Motor neuron (in vitro differentiated cells): ENCODE measurements at places on chromosomes 7 and 10. TPM values are rescaled to one million over a fixed set of nuclear protein-coding genes. Genes with fewer than 3 reads are reported as not detected.

DNA sequence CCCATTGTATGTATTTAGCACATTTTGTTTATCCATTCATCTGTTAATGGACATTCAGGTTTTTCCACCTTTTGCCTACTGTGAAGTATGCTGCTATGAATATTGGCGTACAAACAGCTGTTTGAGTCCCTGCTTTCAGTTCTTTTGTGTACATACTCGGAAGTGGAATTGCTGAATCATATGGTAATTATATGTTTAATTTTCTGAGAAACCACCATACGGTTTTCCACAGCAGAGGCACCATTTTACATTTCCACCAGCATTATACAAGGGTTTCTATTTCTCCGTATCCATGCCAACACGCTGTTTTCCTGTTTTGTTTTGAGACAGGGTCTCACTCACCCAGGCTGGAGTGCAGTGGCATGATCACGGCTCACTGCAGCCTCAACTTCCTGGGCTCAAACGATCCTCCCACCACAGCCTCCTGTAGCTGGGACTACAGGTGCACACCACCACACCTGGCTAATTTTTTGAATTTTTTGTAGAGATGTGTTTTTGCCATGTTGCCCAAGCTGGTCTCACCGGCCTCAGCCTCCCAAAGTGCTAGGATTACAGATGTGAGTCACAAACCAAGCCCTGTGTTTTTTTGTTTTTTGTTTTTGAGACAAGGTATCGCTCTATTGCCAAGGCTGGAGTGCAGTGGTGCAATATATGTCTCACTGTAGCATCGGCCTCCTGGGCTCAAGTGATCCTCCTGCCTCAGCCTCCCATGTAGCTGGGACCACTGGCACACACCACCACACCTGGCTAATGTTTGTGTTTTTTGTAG is 22.1 kb upstream of the FBXW4 start:
- no peak for ATAC-seq

DNA sequence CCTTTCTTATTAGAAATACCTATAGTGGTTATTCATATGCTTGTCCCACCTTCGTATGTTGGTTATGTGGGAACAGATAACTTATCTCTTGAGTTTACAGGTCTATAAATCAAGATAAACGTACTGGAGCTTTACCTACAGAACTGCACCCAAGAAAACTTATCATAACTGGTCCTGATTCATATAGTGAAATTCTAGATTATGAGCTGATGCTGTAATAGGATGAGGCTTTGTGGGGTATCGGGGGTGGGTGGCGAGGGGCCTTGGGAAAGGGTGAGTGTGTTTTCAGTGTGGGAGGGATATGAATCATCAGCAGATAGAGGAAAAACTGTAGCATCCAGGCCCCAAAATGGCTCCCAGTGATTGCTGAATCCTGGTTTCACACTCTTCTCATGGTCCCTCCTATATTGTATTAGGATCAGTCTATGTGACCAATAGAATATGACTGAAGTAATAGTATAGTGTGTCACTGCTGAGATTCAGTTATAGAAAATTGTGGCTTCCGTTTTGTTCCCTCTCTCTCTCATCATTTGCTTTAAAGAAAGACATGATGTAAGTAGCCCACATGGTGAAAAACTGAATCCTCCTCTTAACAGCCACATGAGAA is 706.8 kb upstream of the LRRTM3 start:
- no peak for ATAC-seq

DNA sequence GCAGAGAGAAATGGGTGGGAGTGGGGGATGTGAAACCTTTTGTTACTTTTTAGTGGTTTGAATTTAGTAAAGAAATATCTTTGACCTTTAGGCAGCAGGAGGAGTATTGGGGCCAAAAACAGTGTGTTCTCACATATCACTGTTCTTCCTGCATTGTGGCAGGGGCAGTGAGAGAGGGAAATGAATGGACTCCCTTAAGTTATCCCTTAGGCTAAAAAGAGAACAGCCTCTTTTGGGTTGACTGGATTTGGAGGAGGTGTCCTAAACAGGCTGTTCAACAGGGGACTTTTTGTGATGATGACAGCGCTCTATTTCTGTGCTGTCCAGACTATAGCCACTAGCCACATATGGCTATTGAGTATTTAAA is 22.3 kb downstream of the ZNF775 start:
- ATAC-seq = no peak

TRUB1 gene
- total RNA-seq = 33.7 and 36.5 TPM in 2 replicates

ZC3HAV1L gene
- 2.0 and 2.3 TPM in 2 replicates for total RNA-seq
